Colonic mucosa (tissue), 4 donors: ENCODE measurements at places on chromosomes 5 and 9. TPM values are rescaled to one million over a fixed set of nuclear protein-coding genes. Genes with fewer than 3 reads are reported as not detected.

GRCh38 chr9:123299558-123300126, 31.3 kb upstream of the STRBP start:
- no peak overlapping the region for H3K27ac ChIP-seq
- DNase-seq = no peak
- H3K4me3 ChIP-seq = no peak overlapping the region
- H3K4me1 ChIP-seq = no peaks in the 10 kb centered on the region
- no peaks in the 10 kb centered on the region for H3K27me3 ChIP-seq

- H3K36me3 ChIP-seq = no peaks in the 10 kb centered on the region
- no peak overlapping the region for H3K4me3 ChIP-seq
- no peaks in the 10 kb centered on the region for H3K4me1 ChIP-seq
- DNase-seq = no peak
- no peak overlapping the region for H3K27ac ChIP-seq
Measured at GRCh38 chr9:93319992-93320500, 131.4 kb upstream of the FAM120A start.

FRRS1L gene
- total RNA-seq = 1.8 TPM

GRCh38 chr5:85049020-85049419, 664.3 kb upstream of the EDIL3 start:
- no peak overlapping the region for H3K27ac ChIP-seq
- H3K4me1 ChIP-seq = no peaks in the 10 kb centered on the region
- no peaks in the 10 kb centered on the region for H3K27me3 ChIP-seq

- DNase-seq = no peak
- no peak overlapping the region for H3K27ac ChIP-seq
- no peaks in the 10 kb centered on the region for H3K36me3 ChIP-seq
- no peaks in the 10 kb centered on the region for H3K4me1 ChIP-seq
Measured at GRCh38 chr5:24904981-24905517, 260.3 kb upstream of the CDH10 start.

- no peaks in the 10 kb centered on the region for H3K27me3 ChIP-seq
- H3K4me3 ChIP-seq = no peak overlapping the region
- no peak overlapping the region for H3K27ac ChIP-seq
- H3K4me1 ChIP-seq = no peaks in the 10 kb centered on the region
- no peak for DNase-seq
Measured at GRCh38 chr9:114141553-114142402, 13.6 kb upstream of the COL27A1 start.

DNA sequence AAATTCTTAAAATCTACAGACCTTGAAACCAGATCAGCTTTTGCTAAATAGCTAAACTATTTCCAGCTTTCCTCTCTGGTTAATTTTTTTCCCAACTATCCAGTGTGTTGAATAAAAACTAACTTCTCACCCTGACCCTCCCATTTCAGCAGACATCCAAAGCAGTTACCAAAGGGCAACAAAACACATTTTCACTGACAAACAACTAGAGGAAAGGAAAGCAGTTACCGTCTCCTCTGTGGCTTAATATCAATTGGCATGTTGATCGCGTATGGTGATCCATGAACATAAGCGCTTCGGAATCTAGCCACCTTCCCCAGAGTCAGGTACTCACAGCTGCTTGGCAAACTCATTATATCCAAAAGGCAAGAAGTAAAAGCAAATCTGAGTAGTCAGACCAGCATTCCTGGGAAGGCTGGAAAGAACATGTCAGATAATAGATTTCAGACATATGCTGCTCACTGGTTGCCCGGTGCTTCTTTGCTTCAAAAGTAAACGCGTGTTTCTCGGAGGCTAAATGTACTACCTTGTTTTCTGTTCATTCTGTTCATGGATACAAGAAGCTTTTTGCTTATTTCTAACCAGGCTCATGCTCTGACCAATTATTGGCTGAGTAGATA, 463.4 kb downstream of the PDE4D start:
- no peak overlapping the region for H3K27ac ChIP-seq
- no peak overlapping the region for H3K4me3 ChIP-seq

IRX1 gene
- not detected for total RNA-seq

DNA sequence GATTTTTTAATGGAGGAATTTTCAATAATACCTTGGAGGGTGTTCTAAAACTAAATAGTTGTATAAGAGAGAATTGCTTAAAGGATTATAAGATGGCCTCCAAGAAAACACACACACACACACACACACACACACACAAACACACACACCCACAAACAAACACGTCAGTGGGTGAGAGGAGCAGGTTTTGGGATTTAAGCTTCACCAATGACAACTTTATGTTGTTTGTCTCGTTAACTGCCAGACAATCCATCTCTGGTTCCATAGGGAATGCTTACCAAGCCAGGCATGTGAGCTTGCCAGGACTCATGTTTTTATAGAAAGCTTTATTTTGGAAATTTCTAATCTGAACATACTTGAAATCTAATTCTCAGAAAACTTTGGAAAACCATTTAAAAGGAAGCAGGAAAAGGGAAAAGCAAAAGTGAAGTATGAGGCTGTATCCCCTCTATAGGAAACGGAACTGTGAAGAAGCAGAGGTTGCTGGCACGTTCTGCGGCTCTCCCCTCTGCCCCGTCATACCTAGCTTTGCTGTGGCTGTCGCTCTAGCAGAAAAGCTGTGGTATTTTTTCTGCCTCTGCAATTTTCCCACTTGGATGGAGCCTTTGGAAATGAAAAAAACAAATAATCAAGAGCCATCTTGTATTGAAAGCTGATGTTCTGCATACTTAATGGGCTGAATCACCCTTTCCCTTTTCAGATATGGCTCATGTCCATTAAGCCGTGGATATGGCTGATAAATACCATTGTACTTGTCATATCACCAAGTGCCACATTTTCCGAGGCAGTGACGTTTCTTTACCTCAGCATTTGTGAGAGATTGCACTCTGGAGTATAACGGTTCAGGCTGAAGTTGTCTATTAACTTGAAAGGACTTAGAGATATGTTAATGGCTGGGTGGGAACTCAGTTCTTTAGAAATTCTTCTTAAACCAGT, 112.7 kb downstream of the NTRK2 start:
- no peaks in the 10 kb centered on the region for H3K27me3 ChIP-seq
- DNase-seq = no peak
- H3K36me3 ChIP-seq = no peaks in the 10 kb centered on the region
- no peaks in the 10 kb centered on the region for H3K4me1 ChIP-seq
- H3K27ac ChIP-seq = no peak overlapping the region
- no peak overlapping the region for H3K4me3 ChIP-seq

DNA sequence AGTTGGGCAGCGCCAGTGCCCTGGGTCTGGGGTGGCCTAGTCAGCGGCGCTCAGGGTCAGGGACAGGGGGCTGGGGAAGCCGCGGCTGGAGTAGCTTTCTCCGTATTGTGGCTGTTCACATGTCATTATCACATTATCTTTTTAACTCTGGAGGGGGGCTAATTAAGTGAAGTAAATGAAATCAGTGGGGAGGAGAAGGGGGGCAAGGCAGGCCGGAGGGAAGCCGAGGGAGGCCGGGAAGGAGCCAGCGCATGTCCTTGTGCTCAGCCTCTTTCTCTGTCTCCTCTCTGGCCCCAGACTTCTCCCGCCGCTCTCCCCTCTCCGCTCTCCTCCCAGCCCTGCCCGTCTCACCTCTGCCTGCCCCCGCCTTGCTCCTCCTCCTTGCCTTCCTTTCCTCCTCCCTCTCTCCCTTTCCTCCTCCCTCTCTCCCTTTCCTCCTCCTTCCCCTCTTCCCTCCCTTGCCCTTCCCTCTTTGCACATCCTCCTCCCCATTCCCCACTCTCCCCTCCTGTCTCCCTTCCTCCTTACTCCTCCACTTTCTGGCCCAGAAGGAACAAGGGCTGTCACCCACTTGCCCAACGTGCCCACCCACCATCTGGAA, 38.7 kb downstream of the ASS1 start:
- H3K36me3 ChIP-seq = no peaks in the 10 kb centered on the region
- DNase-seq = no peak
- H3K4me1 ChIP-seq = no peaks in the 10 kb centered on the region
- H3K4me3 ChIP-seq = no peak overlapping the region
- H3K27ac ChIP-seq = no peak overlapping the region

PCDHGB5 gene
- 2.1 TPM for total RNA-seq

CATSPER3 gene
- total RNA-seq = 0.85 TPM

- no peak overlapping the region for H3K4me3 ChIP-seq
- no peaks in the 10 kb centered on the region for H3K27me3 ChIP-seq
- no peaks in the 10 kb centered on the region for H3K4me1 ChIP-seq
- H3K36me3 ChIP-seq = no peaks in the 10 kb centered on the region
Measured at GRCh38 chr5:90709323-90710155, 150.9 kb downstream of the ADGRV1 start.

- H3K4me3 ChIP-seq = no peak overlapping the region
- H3K36me3 ChIP-seq = no peaks in the 10 kb centered on the region
- DNase-seq = no peak
- H3K4me1 ChIP-seq = no peaks in the 10 kb centered on the region
- no peak overlapping the region for H3K27ac ChIP-seq
- H3K27me3 ChIP-seq = no peaks in the 10 kb centered on the region
Measured at GRCh38 chr9:112508377-112508776, 21.8 kb downstream of the KIAA1958 start.

DNA sequence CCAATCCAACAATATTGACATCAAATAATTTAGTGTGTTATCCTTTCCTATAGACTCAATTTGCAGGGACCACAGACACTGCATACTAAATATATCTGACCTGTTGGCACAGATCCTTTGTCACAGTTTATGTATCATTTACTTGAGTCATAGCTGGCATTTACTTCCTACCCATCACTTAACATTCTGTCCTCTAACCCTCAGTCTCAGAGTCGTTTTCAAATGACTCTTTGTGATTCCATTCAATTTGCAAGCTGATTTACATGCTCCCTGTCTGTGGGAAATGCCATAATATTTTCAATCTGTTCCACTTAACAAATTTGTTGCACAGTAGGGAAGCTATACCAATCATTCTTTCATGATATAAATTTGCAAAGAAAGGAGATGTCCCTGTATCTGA, 265.7 kb upstream of the EDIL3 start:
- no peak overlapping the region for H3K4me3 ChIP-seq
- no peaks in the 10 kb centered on the region for H3K27me3 ChIP-seq
- H3K4me1 ChIP-seq = no peaks in the 10 kb centered on the region
- DNase-seq = no peak

OTULINL gene
- 60.1 TPM for total RNA-seq

- DNase-seq = no peak
- no peak overlapping the region for H3K27ac ChIP-seq
- H3K4me1 ChIP-seq = no peaks in the 10 kb centered on the region
- no peaks in the 10 kb centered on the region for H3K36me3 ChIP-seq
Measured at GRCh38 chr5:178564811-178565550, 25.2 kb downstream of the COL23A1 start.

DNA sequence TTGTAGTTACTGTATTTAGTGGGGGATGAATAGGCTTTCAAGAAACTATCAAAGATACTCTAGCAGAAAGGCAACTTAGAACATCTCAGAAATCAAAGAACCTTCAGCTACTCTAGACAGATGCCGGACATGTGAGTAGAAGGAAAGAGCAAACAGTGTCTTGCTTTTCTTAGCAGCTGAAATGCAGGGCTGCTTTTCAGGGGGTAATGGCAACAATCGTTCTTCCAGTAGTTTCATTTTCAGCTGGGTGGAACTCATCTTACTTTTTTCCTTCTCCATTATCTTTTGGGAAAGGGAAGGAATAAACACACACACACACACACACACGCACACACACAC, 281.6 kb downstream of the CRB2 start:
- no peak overlapping the region for H3K27ac ChIP-seq
- H3K27me3 ChIP-seq = no peaks in the 10 kb centered on the region
- H3K4me1 ChIP-seq = peaks cover 5% of the 10 kb centered on the region

GBGT1 gene
- 4.8 TPM for total RNA-seq

DNA sequence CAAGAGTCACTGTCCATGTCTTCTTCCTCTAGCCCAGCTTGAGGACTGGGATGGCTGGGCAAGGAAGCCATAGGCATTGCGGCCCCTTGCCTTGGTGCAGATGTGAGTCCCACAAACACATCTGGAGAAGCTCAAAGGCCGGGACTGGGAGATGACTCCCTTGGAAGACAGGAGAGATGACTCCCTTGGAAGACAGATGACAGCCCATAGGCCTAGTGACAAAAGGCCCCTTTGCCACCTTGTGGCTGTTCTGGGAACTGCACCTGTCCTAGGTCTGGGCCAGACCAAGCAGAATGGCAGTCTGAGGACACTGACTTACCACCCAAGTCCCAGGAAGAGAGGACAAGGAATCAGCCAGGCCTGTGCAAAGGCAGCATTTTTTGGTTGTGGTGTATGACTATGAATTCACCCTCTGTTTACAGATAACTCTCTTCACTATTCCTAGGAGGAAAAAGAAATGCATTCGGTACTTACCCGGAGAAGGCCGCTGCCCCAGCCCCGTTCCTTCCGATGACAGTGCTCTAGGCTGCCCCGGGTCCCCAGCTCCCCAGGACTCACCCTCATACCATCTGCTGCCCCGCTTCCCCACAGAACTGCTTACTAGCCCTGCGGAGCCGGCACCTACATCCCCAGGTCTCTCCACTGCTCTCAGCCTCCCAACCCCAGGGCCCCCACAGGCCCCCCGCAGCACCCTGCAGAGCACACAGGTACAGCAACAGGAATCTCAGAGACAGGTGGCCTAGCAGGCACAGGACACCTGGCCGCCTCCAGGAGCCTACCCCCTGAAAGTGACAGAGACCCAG, 30.8 kb downstream of the SKP1 start:
- DNase-seq = peak; percentile 84
- H3K4me1 ChIP-seq = no peaks in the 10 kb centered on the region
- no peaks in the 10 kb centered on the region for H3K27me3 ChIP-seq
- no peak overlapping the region for H3K27ac ChIP-seq

SRD5A1 gene
- 17.4 TPM for total RNA-seq

GRCh38 chr9:76143834-76144233, 250.4 kb downstream of the RFK start:
- H3K36me3 ChIP-seq = no peaks in the 10 kb centered on the region
- no peaks in the 10 kb centered on the region for H3K27me3 ChIP-seq
- no peaks in the 10 kb centered on the region for H3K4me1 ChIP-seq
- H3K27ac ChIP-seq = no peak overlapping the region
- DNase-seq = no peak
- H3K4me3 ChIP-seq = no peak overlapping the region

GRCh38 chr9:136022731-136023409, 61.7 kb upstream of the UBAC1 start:
- H3K4me3 ChIP-seq = no peak overlapping the region
- H3K36me3 ChIP-seq = no peaks in the 10 kb centered on the region
- no peak for DNase-seq
- no peaks in the 10 kb centered on the region for H3K27me3 ChIP-seq

GRCh38 chr9:6896562-6896961, 138.8 kb downstream of the KDM4C start:
- no peak for DNase-seq
- H3K4me1 ChIP-seq = no peaks in the 10 kb centered on the region
- H3K27ac ChIP-seq = no peak overlapping the region
- H3K36me3 ChIP-seq = no peaks in the 10 kb centered on the region
- H3K27me3 ChIP-seq = no peaks in the 10 kb centered on the region

UNC5A gene
- not detected for total RNA-seq
